ENCODE measurements at places on chromosomes 12 and 14. TPM values are rescaled to one million over a fixed set of nuclear protein-coding genes. Genes with fewer than 3 reads are reported as not detected.

OLR1 gene
- total RNA-seq, result 2.4 TPM

- peaks cover 6% of the 10 kb centered on the region for H3K4me1 ChIP-seq
- no peak for DNase-seq
- no peaks in the 10 kb centered on the region for H3K36me3 ChIP-seq
- H3K27me3 ChIP-seq, result no peaks in the 10 kb centered on the region
- H3K27ac ChIP-seq, result no peak overlapping the region
These were observed 19.8 kb upstream of the PALS1 start for GRCh38 chr14:67221248-67221981.

DNA sequence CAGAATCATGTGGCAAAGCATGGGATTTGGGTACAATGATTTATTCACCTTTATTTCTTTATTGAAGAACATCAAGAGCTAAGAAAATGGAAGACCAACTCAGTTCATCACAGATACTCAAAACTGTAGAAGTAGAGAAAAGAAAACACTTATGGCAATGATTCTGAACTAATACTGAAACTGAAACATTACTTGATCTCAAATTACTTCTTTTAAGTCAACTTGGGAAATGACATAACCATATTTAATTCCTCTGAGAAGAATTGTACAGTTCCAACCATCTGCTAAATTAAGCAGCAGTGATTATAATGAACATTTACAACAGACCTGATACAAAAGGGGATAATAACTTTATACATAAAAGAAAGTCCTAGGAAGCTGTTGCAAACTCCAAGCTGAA lies 466.5 kb downstream of the TMTC2 start:
- H3K4me1 ChIP-seq, result no peaks in the 10 kb centered on the region
- no peak for DNase-seq
- H3K4me3 ChIP-seq, result no peak overlapping the region
- no peak overlapping the region for H3K27ac ChIP-seq

DNA sequence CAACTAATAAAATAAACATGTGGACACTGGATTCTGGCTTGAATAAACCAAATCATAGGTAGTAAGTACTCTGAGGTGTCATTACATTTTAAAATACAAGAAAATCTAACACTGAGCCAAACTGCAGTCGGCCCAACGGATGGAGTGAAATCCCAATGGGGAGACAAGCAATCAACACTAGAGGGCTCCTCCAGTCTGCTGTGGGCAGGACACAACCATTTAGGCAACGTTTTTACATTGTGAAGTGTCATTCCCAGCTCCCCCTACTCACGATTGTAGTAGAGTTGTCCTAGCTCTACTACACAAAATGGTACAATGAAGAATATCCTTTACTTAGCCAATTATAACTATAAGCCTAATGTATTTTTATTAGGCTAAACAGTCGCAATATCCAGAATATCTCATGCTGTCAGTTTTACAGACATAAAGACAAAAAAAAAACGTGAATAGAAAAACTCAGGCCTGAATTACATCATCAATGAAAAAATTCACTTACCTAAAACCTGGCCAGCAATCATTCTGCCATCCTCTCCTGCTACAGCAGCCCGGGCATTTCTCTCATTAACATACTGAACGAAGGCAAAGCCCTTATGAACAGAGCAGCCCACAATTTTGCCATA lies 35.7 kb downstream of the HNRNPC start:
- DNase-seq, result no peak
- H3K27ac ChIP-seq, result no peak overlapping the region
- no peak overlapping the region for H3K4me3 ChIP-seq
- H3K36me3 ChIP-seq, result peaks cover 35% of the 10 kb centered on the region
- peaks cover 4% of the 10 kb centered on the region for H3K4me1 ChIP-seq

ACVRL1 gene
- total RNA-seq, result 133 TPM

GRCh38 chr14:54893151-54893760 lies 9.4 kb downstream of the GCH1 start:
- H3K27ac ChIP-seq, result no peak overlapping the region
- no peak for DNase-seq
- H3K4me1 ChIP-seq, result no peaks in the 10 kb centered on the region
- H3K27me3 ChIP-seq, result no peaks in the 10 kb centered on the region
- H3K36me3 ChIP-seq, result no peaks in the 10 kb centered on the region
- H3K4me3 ChIP-seq, result no peak overlapping the region

- no peaks in the 10 kb centered on the region for H3K27me3 ChIP-seq
- H3K27ac ChIP-seq, result no peak overlapping the region
- H3K4me1 ChIP-seq, result no peaks in the 10 kb centered on the region
These were observed 165.8 kb downstream of the EMP1 start for GRCh38 chr12:13362260-13362841.

- peaks cover 92% of the 10 kb centered on the region for H3K4me1 ChIP-seq
- no peak for DNase-seq
- peak overlapping the region; percentile 94 for H3K27ac ChIP-seq
- no peak overlapping the region for H3K4me3 ChIP-seq
- H3K36me3 ChIP-seq, result no peaks in the 10 kb centered on the region
- H3K27me3 ChIP-seq, result no peaks in the 10 kb centered on the region
These were observed 226.8 kb downstream of the ZFP36L1 start for GRCh38 chr14:68566075-68566474.

DNA sequence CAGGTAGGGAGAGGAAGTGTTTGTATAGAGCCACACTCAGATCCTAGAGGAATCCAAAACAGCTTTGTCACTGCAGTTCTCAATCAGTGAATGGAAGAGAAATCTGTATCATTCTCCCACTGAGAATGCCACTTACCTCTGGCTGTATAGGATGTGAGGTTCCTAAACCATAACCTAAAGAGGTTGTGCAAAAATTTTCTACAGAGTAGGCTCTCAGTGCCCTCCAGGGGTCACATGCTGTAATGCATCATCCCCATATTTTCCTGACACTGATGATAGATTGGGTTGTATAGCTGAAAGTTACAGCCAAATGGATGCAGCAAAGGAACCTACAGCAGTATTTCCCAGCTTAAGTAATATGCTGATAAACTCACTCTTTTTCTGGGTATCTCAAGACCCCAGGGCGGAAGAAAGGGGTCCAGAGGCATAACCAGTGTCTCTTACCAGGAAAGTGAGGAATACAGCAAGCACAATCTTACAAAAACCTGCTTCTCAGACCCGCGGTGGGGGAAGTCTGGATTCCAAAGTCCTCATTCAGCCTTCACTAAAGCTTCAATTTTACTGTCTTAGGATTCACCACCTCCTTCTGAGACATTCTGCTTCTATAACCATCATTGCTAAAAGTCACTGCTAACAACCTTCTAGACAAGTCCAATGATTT lies 3.8 kb downstream of the BCDIN3D start:
- peaks cover 13% of the 10 kb centered on the region for H3K4me1 ChIP-seq
- no peak for DNase-seq
- H3K36me3 ChIP-seq, result no peaks in the 10 kb centered on the region
- no peaks in the 10 kb centered on the region for H3K27me3 ChIP-seq

- no peak overlapping the region for H3K4me3 ChIP-seq
- H3K36me3 ChIP-seq, result no peaks in the 10 kb centered on the region
- no peak overlapping the region for H3K27ac ChIP-seq
These were observed 274.6 kb downstream of the RAD51B start for GRCh38 chr14:68094158-68094557.

DNA sequence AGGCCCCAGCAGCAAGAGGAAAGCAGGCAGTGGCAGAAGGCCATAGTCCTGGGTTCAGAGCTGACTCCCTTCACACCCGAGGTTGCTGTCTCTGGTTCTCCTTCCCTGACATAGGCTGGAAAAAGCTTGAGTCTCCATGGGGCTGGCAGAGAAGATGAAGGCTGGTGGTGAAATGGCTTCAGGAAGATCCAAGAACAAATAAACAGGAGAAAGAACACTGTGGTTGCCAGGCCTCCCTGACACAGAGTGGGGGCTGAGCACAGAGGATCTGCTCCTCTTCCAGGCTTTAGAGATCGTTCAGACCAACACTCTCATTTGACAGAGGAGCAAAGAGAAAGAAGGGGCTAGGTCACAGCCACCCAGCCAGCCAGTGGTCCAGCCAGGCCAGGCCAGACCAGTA lies 14.3 kb downstream of the HDAC7 start:
- no peaks in the 10 kb centered on the region for H3K36me3 ChIP-seq
- peaks cover 100% of the 10 kb centered on the region for H3K4me1 ChIP-seq
- H3K27ac ChIP-seq, result peak overlapping the region; percentile 46
- H3K27me3 ChIP-seq, result no peaks in the 10 kb centered on the region
- no peak overlapping the region for H3K4me3 ChIP-seq

PPP4R4 gene
- 0.67 TPM for total RNA-seq

DNA sequence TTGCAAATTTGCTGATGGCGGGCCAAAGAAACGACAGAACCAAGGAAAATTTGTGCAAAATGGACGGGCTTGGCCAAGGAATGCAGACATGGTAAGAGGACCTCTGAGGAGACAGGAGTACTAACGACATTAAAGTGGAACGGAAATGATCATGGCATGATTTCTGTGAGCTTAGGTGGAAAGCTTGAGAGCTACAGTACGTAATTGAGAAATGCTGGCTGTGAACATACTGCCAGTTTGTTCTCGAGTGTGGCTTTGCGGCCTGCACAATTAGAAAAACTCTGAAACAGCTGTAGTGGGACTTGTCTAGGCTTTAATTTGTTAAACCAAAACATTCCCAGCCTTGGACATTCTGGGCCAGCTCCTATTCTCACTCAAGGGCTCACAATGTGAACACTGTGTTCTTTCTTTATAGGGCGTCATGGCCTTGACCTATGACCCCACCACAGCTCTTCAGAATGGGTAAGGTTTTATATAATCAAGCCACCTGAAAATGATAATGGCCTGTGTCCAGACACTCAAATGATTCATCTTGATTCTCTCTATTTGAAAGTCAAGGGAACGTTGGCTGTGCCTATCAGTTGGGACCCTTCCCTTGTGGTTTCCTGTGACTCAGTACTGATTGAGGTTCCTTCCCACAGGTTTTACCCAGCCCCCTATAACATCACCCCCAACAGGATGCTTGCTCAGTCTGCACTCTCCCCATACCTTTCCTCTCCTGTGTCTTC lies 48.5 kb downstream of the BAZ2A start:
- peaks cover 37% of the 10 kb centered on the region for H3K36me3 ChIP-seq
- no peak overlapping the region for H3K4me3 ChIP-seq
- no peaks in the 10 kb centered on the region for H3K27me3 ChIP-seq
- no peaks in the 10 kb centered on the region for H3K4me1 ChIP-seq
- H3K27ac ChIP-seq, result no peak overlapping the region

SIX6 gene
- not detected for total RNA-seq

- no peak overlapping the region for H3K27ac ChIP-seq
- H3K27me3 ChIP-seq, result no peaks in the 10 kb centered on the region
- no peaks in the 10 kb centered on the region for H3K36me3 ChIP-seq
- no peaks in the 10 kb centered on the region for H3K4me1 ChIP-seq
- H3K4me3 ChIP-seq, result no peak overlapping the region
These were observed 1025.4 kb upstream of the LRFN5 start for GRCh38 chr14:40581264-40581663.

Data from thyroid gland (tissue), 4 donors.